MG63 (cell line): ENCODE measurements at places on chromosomes 12 and 14. TPM values are rescaled to one million over a fixed set of nuclear protein-coding genes. Genes with fewer than 3 reads are reported as not detected.

- DNase-seq: no peak
Measured at GRCh38 chr12:78866518-78866917, 1.9 kb downstream of the SYT1 start.

DNA sequence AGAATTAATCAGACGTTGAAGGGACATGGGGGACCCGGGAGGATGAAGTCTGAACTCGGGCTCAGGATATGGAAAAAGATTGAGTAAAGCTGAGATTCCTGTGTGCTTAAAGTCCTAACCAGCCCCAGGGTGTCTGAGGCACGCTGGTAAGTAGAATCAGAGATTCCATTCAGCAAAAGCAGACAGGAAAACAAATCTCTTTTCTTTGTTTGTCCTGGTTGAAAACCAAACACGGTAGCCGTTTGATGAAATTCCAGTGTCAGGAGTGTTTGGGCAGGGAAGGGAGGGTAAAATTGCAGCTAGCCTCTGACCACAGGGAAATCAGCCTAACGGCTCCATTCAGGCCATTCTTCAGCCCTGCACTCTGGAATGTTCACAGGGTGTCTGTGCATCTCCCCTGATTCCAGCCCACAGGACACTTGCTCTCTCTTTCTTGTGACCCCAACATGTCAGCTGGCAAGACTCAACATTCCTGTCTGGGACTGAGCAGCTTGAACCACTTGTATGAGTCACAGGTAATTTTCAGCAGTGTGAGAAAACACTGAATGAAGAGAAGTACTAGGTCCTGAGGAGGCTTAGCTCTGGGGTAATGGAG lies 31.0 kb downstream of the NINJ2 start:
- DNase-seq: peak; percentile 68

GRCh38 chr12:92394895-92395294 lies 249.2 kb upstream of the BTG1 start:
- DNase-seq: no peak

GRCh38 chr12:124512667-124513296 lies 54.6 kb downstream of the NCOR2 start:
- peak; percentile 97 for DNase-seq

GRCh38 chr14:20180486-20180885 lies 10.2 kb upstream of the OR11G2 start:
- no peak for DNase-seq

DNA sequence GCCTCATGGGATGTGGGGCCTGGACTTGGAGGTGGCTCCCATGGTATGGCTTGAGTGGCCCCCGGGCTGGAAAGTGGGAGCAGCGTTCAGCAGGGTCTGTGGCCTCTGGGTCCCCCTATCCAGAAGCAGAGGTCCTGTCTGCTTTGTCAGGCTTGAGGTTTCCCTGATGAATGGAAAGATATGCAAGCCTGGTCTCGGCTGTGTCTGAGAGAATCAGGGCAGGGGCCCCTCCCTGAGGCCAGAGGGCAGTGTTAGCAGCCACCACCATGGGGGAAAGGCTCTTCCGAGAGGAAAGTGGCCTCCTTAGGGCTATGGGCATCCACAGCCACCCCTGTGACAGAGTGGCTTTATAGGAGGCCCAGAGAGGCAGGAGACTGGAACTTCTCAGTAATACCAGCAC lies 128.2 kb downstream of the VRK1 start:
- DNase-seq: no peak

DNA sequence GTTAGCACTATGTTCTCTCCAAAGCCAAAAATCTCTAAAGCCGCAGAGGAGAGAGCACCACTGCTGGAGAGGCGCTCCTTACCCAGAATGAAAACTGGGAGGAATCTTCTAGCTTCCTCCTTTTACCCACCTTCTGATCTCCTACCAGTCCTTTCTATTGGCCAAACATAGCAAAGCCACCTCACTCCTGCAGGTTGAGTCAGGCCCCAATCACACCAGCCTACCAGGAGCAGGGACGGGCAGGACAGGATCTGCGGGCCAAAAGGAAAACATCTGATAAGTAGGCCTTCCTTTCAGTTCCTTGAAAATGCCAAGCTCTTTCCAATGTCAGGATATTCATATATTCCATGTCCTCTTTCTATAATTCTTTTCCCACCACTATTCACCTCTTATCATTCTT lies 197.7 kb upstream of the CNOT2 start:
- DNase-seq: no peak

DNA sequence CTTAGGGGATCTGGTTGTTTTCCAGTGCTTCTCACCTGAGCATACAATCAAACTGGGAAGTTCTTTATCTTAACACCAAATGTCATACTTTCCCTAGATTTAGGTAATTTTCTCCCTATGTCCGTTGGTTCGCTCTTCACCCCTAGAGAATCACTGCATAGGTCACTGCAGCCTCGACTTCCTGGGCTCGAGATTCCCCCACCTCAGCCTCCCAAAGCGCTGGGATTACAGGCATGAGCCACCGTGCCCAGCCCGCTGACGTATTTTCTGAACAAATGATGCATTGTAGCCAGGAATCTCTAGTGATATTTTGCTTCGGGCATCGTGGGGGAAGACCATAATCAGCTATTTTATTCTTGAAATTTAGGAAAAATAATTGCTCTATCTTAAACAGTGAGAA lies 1.1 kb upstream of the RPL41 start:
- DNase-seq: peak; percentile 52

DNA sequence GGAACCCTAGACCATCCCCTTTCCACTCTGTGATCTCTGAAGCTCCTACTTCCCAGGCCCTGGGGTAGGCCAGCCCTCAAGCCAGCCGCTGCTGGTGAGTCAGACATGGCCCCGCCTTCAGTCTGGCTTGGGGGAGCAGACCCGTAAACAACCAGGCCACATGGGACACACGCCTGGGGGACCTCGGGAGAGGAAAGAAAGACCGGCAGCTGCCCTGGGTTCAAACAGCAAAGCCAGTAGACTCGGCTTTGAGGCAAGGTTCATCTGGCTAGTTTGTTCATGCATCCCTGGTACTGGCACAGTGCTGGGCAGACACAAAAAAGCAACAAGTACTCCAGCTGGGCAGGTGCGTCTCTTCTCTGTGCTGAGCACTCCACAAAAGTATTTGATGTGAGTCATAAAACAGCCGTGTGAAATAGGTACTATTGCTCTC lies 101.9 kb downstream of the SETD3 start:
- DNase-seq: peak; percentile 45

DNA sequence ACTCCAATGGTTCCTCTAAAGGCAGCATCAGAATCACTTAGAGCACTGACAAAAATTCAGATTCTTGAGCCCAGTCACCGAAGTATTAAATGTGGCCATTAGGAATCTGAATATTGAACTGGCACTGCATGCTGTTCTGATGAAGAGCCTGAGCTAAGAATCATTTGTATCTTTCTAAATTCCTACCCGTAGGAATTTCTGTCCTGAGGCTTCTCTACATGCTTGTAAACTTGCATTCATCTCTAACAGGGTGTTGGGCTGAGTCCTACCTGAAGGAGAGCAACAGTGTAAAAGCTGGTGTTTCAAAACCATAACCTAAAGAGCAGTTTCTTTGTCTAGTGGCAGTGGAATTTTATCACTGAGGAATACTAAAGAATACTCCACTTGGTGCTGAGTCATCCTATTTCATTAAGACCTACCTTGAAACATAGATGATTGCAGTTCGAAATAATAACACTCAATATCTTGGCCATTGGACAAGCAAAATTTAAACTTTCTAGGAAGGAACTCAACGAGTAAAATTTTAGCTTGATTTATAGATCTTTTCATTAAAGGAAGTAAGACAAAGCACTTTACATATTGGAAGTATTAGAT lies 35.5 kb upstream of the C12orf75 start:
- no peak for DNase-seq

- DNase-seq: no peak
Measured at GRCh38 chr14:42541535-42542001, 934.9 kb downstream of the LRFN5 start.

DNA sequence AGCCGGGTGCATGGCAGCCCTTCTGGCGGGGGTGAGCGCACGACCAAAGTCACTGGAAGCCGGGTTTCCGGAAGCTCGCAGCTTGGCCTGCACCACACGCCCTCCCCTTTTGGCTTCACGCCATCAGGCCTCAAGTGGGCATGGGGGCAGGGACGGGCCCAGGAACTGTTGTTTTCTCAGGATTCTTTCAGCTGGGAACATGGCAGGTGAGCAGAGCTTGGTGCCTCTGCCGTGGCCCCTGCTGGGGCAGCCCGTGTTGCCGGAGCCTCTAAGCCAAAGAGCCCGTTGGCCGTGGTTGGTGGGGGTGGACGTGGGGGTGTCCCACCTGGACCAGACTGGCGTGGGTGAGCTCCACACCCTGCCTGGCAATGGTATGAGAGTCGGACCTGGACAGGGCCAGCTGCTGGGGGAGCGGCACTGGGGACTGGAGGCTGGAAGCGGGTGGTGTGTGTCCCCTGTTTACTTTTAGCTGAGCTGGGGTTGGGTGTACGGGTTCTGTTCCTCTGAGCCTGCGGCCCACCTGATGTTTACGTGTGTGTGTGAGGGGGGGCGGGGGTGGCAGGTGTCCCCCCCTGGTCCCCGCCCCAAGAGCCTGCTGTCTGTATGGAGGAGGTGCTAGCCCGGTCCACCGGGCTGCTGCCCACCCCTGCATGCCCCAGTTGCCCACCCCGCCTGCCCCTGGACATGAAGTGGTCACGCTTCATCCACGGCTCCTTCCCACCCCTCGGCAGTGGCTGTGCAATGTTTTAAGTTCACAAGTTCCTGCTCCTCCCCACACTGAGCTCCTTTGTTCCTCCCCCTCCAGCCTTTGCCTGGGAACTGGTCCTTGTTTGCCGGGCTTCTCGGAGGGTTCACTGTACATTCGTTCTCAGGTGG lies 28.7 kb upstream of the PLD4 start:
- DNase-seq: no peak

DNA sequence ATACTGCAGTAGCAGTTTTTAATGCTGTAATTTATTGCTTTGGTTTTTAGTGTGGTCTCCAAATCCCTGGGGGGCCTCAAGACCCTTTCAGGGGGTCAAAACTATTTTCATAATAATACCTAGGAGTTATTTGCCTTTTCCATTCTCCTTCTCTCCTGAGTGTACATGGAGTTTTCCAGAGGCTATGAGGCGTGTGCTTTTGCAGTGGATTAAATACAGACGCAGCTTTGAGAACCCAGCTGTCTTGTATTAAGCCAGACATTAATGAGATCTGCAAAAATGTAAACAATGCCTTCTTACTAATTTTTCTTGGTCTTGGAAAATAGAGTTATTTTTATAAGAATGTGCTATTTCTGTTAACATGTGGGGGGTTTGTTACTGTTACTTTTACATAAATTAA lies 68.6 kb downstream of the SLC25A47 start:
- DNase-seq: no peak

DNA sequence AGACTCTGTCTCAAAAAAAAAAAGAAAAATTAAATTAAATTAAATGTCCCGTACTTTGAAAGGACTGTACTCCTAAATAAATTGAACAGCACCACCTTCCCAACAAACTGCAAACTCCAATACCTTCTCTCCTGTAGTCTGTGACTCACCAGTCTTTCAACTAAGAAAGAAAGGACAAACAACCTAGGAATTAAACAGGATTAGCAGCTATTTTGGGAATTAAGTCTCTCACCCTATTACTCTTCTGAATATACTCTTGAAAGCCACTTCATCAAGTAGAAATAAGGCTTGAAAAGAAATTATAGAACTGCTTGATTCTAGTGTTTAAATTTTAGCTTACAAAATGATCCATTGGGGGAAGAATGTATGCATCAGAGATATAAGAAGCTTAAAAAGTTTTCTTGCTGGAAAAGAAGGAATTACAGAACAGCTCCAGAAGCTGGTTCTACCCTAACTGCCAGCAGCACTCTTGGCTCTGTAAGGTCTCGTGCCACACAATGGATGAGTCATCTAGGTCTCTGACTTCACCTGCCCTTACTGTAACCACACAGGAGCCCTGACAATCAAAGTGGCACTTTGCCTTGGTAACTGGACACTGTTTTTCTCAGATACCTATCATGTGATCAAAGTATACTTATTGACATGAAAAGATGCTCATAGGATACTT lies 57.0 kb upstream of the CERS5 start:
- peak; percentile 75 for DNase-seq

GRCh38 chr12:5510251-5510805 lies 78.4 kb downstream of the NTF3 start:
- no peak for DNase-seq

DNA sequence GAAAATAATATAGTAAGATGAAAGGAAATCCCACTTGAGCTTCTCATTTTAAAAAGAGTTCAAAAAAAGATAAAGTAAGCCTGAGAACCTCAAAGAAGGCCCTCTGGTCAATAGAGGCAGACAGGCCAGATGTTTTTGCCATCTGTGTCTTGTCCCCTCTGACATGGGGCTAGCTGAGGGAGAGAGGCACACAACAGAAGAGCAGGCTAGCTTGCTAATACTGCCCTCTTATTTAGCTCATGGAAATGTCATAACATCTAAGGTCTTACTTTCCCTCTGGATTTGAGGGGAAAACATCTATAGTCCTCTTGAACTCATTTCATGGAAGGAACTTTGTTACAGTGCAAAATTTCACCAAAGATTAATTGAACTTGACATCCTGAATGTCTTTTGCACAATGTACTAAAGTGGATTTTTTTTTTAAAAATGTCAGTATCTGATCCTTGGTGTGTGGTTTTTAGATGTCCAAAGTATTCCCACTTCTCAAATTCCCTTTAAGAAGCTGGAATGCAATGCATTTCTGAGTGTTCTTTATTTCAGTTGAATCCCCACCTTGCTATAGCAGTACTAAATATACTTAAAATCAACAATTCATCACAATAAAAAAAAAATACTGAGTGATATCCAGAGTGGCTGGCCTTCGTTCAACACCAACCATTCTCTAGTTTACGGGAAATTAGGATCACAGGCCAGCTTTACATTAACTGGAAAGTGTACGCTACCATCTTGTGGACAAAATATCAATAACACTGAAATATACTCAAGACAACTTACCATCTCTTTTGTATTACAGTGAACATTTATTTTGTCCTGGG lies 176.7 kb downstream of the PAH start:
- no peak for DNase-seq

- no peak for DNase-seq
Measured at GRCh38 chr14:58747181-58747580, 109.4 kb downstream of the DACT1 start.

- no peak for DNase-seq
Measured at GRCh38 chr12:123337070-123337469, 27.6 kb downstream of the SBNO1 start.

DNA sequence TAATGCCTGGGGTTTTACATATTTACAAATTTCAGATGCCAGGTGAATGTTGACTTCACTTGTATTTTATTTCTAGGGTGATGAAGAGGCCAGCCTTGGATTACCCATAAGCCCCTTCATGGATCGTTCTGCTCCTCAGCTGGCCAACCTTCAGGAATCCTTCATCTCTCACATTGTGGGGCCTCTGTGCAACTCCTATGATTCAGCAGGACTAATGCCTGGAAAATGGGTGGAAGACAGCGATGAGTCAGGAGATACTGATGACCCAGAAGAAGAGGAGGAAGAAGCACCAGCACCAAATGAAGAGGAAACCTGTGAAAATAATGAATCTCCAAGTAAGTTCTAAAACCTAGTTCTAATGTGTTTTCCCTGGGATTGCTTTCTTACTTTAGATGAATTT lies 41.3 kb upstream of the SLCO1C1 start:
- DNase-seq: no peak

SPTB gene
- 0.13 TPM in 1 of 2 replicates, not detected in the other for total RNA-seq

P2RX7 gene
- 2.0 and 3.3 TPM in 2 replicates for total RNA-seq

SYNDIG1L gene
- total RNA-seq: not detected in 2 replicates

CYP46A1 gene
- total RNA-seq: not detected in 2 replicates

RAB2B gene
- total RNA-seq: 6.5 and 7.2 TPM in 2 replicates

FBXO33 gene
- total RNA-seq: 4.2 and 11.5 TPM in 2 replicates

CLEC12A gene
- not detected in 2 replicates for total RNA-seq

TPPP2 gene
- not detected in 2 replicates for total RNA-seq

LRP1-AS gene
- total RNA-seq: not detected in 2 replicates

SYNE3 gene
- 2.8 TPM in 2 replicates for total RNA-seq

CCDC197 gene
- not detected in 2 replicates for total RNA-seq

ACOT6 gene
- total RNA-seq: not detected in 2 replicates

C1QL4 gene
- 0.10 TPM in 1 of 2 replicates, not detected in the other for total RNA-seq

ANKRD33 gene
- not detected in 2 replicates for total RNA-seq
